GM12878 (cell line): ENCODE measurements at places on chromosomes 12 and 14. TPM values are rescaled to one million over a fixed set of nuclear protein-coding genes. Genes with fewer than 3 reads are reported as not detected.

The TUNAR gene
- not detected in 2 replicates for total RNA-seq

- DNase-seq, result no peak
Measured at GRCh38 chr12:913919-914698, 35.4 kb downstream of the RAD52 start.

GRCh38 chr14:44812672-44813071 is 149.1 kb downstream of the KLHL28 start:
- DNase-seq, result no peak

DNA sequence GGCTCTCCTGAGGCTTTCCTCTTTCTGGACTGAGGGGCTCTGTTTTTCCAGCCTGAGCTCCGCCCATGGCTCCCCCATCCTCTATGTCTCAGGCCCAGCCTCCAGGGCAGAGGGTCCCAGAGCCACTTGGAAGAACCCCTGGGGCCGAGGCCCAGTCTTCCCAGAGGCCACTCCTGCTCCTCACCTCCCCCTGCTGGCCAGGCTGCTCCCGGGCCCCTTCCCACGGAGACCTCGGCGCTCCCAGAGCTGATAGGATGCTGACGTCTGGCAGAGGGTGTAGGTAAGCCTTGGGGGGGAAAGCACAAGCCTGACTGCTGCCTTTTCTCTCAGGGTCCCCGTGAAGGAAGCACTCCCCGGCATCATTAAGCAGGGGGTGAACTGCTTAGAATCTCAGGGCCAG is 51.4 kb downstream of the ERH start:
- DNase-seq, result no peak

GRCh38 chr12:75955251-75955650 is 76.3 kb downstream of the PHLDA1 start:
- no peak for DNase-seq
